Esophagus squamous epithelium (tissue), 5 donors: ENCODE measurements at places on chromosomes 7 and 10.

DNA sequence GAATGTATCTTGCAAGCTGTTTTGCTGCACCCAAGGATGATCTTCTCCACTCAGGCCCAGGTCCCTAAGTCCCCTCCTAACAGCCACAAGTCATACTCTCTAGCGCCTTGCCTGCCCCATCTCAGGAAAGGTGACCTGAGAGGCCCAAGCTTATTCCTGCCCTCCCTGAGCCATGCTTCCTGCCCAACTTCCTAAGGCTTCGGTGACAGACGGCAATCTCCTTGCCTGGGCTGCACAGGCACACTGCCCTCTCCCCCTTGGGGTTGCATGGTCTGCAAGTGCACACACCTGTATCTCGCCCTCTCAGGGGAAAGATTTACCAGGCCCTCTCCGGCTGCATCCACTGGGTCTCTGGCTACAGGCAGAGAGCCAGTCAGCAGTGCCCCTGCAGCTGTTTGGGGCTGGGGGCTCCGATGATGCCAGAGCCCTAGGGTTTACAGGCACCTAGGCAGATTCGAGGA, 771 bp upstream of the ADIRF start:
- DNase-seq = no peak

DNA sequence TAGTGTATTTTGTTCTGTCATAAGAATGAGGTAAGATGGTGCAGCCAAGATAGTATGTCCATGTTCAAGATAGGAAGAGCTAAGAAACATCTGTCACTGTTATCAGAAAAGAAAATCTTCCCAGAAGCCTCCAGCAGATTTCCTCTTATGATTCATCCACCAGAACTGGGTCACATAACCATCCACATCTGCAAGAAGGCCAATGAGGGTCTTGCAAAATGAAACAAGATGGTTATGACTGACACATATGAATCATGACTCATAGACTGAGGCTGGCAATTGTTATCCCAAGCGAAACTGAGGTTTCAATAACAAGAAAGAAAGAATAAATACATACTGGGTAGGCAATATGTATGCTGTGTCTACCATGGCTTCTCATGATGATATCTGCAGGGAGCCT, 30.3 kb downstream of the CCNJ start:
- DNase-seq = no peak

DNA sequence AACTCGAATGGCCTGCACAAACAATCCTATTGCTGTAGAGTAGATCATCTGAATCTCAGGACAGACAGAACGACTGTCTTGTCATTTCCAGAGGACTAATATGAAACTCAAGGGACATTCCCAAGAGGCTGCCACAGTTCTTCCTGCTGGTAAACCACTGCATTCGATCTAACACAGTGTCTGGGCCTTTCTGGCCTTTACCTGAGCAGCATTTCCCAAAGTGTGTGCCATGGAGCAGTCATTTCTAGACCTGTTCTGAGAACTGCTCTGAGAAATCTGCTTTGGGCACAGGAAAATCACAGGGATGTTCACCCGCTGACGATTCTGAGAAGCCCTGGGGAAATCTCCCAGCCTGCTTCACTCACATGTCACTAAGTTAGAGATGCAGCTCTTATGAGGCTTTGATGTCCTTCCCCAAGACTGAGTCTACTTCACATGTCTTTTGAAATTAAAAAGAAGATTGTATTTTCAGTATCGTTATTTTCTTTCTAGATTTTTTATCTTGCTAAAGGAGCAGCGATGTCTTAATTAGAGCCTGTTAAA, 18.4 kb downstream of the GPNMB start:
- DNase-seq = no peak

DNA sequence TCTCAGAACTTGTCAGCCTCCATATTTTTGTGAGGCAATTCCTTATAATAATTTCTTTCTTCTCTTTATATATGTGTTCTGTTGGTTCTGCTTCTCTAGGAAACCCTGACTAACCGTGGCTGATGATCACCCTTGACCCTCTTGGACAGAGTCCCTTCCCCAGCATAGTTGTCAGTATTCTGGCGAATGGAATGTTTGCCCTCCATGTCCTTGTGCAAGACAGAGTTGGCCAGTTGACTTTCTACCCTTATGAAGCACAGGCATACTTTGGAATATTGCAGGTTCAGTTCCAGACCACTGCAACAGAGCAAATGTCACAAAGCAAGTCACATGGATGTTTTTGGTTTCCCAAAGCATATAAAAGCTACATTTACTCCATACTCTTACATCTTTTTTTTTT, 297.7 kb upstream of the SHH start:
- no peak for DNase-seq

- no peak for DNase-seq
These were observed 108.0 kb downstream of the TCF7L2 start for GRCh38 chr10:113057948-113058522.

DNA sequence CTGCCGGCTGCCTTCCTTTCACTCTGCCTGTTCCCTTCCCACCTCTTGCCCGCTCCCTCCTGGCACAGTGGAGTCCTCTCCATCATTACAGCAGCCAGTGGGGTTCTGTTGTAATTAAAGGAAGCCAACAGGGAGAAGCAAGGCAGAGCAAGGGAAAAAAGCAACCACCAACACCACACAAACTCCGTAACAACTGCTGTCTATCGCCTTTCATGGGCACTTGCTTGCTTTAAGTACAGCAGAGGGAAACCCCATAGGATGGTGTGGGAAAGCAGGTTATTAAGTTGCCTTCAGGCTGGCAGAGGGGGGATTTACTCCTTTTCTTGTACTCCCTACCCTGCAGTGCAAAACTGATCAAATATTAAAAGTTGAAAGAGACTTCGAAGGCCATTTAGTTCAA, 22.0 kb downstream of the SORCS3 start:
- DNase-seq = no peak

- DNase-seq = no peak
These were observed 50.4 kb downstream of the RGS10 start for GRCh38 chr10:119491966-119492757.

- no peak for DNase-seq
These were observed 58.6 kb downstream of the SND1 start for GRCh38 chr7:127710635-127711034.

- DNase-seq = no peak
These were observed 309.0 kb upstream of the HGF start for GRCh38 chr7:82078807-82079206.

GRCh38 chr7:80410081-80410480, 101.8 kb downstream of the GNAT3 start:
- DNase-seq = no peak

GRCh38 chr10:98257961-98258360, 10.0 kb downstream of the LOXL4 start:
- no peak for DNase-seq

- no peak for DNase-seq
These were observed 1.3 kb downstream of the CYTH3 start for GRCh38 chr7:6271060-6271658.

GRCh38 chr10:121559326-121560026, 38.8 kb downstream of the FGFR2 start:
- DNase-seq = no peak

DNA sequence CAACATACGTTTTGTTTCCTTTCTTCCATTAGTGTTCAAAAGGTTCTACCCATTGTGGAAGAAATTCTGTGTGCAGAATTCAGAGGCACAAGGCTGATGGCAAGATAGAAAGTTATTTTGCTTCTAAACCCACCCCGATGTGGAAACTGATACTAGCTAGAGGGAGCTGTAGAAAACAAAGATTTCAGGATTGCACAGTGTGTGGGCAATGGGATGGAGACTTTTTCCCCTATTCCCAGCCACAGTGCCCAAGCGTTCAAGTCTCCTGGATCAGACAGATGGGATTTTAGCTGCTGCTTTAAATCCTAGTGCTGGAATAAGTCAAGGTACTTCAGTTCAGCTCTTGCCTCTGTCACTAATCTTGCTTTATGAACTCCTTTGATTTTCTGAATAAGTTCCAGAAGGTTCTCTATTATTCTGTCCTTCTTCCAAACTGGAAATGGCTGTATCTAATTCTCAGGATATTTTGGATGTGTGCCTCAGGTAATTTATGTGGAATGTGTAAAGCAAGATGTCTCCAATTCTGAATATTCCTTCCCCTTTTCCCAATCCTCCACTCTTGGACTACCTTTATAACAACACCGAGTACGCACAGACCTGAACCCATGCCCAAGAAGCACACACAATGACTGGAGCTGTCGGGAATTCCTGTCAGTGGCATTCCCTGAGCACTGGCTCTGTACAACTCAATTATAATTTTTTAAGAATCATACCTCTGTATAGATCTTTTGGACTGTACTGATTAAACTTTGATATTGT, 473.0 kb downstream of the PLXDC2 start:
- DNase-seq = no peak

GRCh38 chr10:76784076-76784475, 853.5 kb downstream of the KCNMA1 start:
- DNase-seq = no peak

GRCh38 chr10:132326925-132327324, 5.1 kb upstream of the LRRC27 start:
- no peak for DNase-seq

DNA sequence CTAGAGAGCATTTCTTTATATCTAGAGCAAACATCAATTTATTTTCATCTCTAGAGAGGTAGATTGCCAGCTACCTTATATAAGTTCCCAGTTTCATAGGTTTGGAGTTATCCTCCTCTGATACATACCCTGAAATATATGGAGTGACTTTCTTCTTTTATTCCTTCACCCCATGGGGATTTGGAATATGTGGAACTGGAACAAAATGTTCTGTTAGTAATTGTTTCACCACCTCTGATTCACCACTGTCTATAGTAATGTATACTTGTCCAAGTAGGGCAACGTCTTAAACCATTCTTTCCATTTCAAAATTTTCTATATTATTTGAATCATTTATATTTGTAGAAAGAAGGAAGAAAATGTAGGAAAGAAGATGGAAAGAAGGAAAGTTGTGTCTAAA, 511.2 kb upstream of the KCND2 start:
- DNase-seq = no peak

DNA sequence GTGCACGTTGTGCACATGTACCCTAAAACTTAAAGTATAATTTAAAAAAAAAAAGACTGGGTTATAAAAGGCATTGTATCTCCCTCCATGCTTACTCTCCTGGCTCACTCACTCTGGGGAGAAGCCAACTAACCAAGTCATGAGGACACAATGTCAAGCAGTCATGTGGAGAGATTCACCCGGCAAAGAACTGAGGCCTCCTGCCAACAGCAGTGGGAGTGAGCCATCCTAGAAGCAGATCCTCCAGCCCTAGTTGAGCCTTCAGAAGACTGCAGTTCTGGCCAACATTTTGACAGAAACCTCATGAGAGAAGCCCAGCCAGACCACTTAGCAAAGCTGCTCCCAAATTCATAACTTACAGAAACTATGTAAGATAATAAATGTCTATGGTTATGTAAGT, 521.7 kb upstream of the FZD8 start:
- DNase-seq = no peak

- DNase-seq = no peak
These were observed 68.3 kb downstream of the HIPK2 start for GRCh38 chr7:139709485-139709884.

DNA sequence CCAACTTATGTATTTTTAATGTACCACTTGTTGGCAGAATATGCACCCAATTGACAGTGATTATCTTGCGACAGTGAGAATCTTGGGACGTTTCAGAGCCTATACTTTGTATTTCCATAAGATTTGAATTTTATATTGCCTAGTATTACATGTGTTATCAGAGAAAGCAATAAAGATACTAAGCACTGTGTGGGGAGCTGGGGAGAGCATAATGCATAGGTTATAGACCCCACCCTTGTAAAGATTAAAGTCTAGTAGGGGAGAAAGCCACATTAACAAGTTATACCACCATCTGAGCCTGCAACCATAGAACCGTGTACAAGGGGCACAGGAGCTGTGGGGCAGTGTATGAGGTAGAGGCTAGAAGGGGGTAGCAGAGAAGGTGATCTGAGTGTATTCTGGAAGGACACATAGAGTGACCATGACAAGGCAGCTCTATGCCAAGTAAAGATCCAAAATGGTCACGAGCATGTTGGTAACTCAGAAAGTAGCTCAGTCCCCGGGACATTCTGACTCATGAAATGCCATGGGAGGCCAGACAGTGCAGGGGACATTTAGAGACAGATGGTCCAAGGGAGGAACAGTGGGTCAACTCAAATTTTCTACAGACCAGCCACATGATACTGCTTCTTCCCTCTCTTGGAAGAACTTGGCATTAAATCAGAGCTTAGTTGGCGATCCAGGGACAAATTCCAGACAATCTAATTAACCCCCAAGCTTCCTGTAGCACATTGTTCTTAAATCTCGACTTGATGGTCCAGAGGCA, 84.5 kb downstream of the ADRA2A start:
- no peak for DNase-seq

DNA sequence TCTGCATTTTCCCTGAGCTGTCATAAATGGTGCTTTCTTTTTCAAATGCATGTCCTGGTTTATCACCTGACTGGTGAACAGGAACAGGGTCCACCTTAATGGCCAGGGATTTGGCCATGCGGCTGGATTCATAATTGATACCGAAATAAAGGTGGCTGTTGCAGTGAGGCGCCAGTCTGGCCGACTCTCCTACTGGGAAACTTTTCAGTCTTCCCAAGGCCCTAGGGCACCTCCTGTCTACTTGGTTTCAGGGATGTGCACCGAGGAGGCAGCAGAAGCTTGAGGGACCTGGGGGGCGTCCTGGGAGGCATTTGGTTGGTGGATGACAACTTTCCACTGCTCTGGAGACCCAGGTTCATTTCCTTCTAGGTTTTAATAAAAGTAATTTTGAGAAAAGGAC, 46.4 kb upstream of the FIGNL1 start:
- DNase-seq = no peak

DNA sequence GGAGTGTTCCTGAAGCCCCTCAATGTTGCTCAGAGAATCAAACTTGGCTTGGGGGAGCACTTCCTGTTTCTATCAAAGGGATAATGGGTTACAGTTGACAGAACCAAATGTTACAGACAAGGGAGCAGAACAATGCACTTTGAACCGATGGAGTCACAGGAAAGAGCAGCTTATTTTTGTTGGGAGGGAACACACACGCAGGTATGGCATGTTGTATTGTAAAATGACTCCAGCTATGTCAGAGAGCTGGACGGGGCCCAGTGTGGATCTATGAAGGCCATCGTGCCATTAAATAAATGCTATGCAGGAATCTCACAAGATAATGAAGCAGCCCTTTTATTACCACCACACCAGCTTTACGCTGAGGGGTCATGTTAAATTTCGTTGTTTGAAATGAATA, 35.1 kb downstream of the RHOBTB1 start:
- no peak for DNase-seq

DNA sequence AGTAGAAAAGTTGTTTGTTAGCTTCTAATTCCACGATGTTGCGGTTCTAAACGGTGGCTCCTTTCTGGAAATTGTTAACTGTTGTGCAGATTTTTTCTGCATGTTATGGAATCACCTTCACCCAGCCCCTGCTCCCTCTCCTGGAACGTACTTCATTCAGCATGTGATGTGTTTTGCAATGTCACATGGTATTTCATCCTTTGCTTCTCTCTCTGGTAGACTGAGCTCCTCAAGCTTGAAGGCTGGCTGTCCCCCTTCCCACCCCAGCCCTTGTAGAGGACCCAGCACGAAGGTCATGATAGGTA, 4.4 kb downstream of the PPP2R2D start:
- no peak for DNase-seq
